Panc1 (cell line): ENCODE measurements at places on chromosomes 13 and 19.

DNA sequence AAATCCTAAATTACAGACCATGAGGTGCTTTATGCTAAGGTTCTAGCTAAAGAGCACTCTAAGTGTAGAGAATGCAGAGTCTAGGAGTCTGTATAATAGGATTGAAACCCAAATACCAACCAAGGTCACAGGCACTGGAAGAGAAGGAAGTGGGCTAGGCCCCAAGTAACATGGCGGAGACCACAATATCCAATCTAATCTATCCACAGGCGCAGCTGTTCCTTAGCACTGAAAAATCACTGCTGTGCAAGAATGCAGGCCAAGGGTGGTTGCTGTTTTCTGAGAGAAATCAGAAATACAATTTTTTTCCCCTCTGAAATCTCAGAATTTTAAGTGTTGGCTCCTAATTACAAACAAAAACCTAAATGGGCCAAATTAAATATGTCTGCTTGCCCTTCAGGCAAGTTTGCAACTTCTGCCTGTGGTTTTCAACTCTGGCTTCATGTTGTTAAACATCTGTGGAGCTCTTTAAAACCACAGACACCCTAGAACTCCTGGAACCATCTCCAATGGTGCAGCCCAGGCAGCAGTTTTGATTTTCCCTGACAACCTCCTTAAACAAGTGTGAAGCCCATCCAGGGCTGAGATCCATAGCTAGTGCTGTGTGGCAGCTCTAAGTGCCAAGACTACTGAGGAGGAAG, 6.1 kb downstream of the RANBP3 start:
- no peak for DNase-seq

DNA sequence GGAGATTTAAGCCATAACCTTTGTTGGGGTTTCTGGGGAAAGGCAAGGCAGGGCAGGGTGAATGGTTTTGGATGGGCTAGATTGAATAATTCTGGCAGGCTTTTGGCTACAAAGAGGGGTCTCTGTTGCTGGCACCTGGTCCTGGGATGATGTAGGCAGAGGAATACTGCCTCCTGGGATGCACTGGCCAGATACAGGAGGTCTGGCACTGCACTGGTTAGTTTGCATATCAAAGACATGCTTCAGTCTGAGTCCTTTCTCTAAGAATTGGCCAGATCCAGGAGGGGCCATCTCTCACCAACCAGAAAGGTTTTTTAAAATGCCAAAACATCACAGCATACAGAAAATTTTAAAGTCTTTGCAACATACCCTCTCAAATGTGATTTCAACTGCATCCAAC, 8.0 kb upstream of the MEDAG start:
- no peak for DNase-seq

DNA sequence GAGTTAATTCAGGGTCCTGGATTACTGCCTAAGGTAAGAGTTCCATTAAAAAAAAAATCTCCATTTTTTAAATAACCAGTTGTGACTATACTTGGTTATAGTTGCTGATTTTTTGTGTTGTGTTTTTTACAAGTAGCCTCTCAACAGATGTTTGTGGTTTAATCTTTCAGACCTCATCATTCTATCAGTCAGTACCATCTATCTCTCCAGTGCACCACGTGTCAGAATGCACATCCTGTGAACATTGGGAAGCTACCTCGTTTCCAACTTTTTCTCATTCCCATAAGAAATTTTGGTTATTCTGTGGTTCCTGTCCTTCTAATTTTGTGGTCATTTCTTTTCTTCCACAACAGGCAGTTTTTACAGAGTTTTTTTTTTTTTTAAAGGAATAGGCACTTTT, 39.2 kb downstream of the WDFY2 start:
- DNase-seq = no peak

DNA sequence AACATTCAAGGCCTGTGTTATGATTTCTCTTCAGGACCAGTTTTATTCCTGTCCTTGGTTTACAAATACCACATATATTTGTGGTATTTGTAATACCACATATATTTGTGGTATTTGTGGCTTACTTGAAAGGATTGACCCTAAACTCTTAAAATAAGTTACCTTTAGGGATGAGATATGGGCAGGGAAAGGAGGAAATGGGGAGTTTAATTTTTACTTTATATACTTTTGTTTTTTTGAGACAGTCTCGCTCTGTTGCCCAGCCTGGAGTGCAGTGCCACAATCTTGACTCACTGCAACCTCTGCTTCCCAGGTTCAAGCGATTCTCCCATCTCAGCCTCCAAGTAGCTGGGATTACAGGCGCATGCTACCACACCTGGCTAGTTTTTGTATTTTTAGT, 2.3 kb upstream of the TGDS start:
- DNase-seq = no peak

DNA sequence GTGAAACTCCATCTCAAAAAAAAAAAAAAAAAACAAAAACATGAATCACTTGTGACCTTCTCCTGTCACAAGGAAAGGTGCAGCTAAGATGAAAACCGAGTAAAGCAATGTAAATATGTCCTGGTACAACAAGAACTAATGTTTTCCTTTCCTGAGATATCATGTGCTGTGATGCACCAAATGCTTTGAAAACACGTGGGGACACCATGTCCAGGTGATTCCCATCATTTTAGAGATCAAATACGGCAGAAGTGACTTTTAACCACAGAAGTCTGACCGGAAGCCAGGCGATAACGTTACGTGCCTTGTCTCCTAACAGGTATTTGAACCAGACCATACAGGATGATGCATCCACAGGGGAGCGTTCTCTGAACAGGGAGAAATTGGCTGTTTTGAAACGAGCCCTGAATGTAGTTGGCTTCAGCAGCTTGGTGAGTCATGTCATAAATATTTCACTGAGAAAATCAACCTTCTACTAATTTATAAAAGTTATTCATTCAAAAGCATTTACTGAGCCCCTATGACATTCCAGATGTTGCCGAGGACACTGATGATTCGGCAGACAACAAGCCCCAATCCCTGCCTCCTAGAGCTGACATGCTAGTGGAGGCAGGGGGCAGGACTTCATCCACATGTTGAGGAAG, 328.1 kb downstream of the MYO16 start:
- DNase-seq = no peak

DNA sequence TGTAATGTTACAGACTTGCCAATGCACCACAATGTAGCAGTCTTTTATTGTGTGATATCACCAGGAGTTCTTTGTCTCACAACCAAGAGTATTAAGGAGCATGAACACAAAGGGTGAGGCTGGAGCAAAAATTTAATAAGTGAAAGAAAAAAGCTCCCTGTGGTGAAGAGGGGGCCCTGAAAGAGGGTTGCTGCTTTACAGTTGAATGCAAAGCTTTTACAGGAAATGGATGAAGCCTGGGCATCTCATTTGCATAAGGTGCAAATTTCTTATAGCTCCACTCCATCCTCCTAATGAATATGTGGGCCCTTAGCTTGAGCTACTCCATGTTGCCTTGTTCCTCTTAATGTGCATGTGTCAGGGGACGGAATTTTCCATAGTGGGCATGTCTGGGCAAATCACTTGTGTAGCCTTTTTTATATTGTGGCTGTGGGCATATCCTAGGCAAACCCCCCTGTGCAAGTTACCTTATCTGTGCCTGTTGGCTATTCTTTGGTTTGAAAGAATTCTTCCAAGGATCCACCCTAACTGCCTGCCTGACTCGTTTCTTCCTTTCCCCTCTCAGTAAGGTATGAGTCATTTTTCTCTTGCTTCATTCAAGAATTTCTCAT, 45.3 kb upstream of the TRPC4 start:
- DNase-seq = no peak

DNA sequence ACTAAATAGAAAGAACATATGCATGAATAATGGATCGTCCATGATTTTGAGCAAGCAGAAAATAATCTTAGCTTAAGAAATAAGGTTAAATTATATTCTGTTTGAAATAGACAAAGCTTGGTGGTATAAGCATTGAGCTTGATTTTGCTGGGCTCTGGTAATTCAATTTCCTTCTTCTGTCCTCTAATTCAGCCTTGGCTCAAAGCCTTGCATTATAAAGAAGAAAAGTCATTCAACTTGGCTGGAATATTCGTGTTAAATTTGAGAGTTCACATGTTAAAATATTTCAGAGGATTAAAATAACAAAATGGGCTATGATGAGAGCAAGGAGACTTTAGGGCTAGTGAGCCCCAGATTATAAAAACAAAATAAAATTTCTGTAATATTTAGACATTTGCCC, 415.4 kb upstream of the PCDH20 start:
- DNase-seq = no peak

DNA sequence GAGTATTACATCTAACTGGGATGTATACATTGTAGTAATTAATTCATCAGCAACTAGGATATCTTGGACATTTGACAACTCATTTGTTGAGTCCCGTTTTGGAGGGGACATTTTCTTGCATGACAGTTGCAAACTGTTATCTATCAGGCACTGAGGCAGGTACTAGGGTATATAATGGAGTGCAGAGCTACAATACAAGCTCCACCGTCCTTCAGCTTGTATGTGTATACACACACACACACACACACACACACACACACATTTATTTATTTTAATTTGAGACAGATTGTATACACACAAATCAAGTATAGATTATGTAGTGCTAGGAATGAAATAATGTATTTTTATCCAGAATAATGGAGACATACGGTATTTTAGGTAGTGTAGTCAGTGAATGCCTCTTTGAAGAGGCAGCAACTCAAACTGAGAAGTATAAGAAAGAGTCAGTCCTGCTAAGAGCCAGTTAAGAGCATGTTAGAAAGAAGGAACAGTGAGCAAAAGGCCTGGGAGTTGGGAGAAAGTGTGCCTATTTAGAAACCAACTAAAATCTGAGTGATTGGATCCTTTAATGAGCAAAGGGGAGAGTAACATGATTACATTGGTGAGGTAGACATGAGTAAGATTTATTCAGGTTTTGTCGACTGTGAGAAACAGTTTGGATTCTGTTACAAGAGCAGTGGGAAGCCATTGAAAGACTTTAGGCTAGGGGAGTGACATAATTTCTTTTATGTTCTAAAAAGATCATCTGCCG, 74.5 kb downstream of the NBEA start:
- DNase-seq = no peak

DNA sequence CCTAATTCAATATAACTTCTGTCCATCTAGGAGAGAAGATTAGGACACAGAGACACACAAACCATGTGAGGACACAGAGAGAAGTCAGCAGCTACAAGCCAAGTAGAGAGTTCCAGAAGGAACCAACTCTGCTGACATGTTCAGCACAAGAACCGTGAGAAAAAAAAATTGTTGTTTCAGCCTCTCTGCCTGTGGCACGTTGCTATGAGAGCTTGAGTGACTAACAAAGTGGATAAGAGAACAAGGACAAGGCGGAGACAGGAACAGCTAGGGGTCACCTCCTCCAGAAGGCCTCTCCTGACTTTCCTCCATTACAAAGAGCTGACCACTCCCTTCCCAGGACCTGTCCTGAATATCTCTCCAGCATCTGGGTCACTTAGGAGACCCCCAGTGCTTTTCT, 5.6 kb upstream of the SIGLEC12 start:
- DNase-seq = no peak

- DNase-seq = no peak
These were observed 93.1 kb downstream of the PCDH17 start for GRCh38 chr13:57724486-57725272.

GRCh38 chr13:94559222-94559795, 36.6 kb downstream of the TGDS start:
- DNase-seq = no peak

GRCh38 chr19:35518313-35518712, 4.9 kb upstream of the DMKN start:
- DNase-seq = peak; percentile 88
